Activated CD8-positive, alpha-beta T cell treated with anti-CD3 and anti-CD28 coated beads for 36 hours (primary cell): ENCODE measurements at places on chromosomes 11 and 22.

DNA sequence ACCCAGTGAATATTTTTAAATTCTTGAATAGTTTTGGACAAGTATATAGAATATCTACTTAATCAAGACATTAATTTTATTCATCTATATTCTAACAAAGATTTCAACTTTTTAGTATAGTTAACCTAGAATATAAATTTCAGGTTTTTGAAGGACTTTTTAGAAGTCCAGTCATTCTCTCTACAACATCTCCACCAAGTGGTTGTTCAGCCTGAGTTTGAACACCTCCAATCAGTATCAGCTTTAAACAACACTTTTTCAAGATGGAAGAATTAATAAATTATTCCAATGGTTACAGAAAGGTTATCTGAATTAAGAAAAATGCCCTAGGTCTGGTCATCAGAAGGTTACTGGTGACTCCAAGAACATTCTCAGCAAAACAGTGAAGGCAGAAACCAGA, 31.8 kb downstream of the EIF3M start:
- no peaks in the 10 kb centered on the region for H3K4me1 ChIP-seq
- H3K27me3 ChIP-seq = no peaks in the 10 kb centered on the region
- no peak for DNase-seq
- H3K27ac ChIP-seq = no peak overlapping the region

DNA sequence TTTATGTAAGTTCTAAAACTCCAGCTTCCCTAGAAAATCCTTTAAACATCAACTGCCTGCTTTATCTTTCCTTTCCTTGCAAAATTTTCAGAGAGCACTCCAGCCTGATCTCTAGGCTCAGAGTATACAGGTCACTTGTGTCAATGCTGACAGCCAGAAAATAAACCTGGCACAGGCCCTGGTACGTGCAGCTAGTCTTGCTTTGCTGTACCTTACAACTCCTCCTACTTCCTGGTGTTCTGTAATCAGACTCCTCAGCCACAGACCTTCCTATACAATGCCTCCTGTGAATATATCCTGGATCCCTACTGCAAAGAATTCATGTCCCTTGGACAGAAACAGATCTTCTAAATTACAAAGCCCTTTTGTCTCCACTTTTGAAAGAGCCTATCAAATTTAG, 24.2 kb upstream of the TMEM123 start:
- DNase-seq = peak; percentile 71
- no peaks in the 10 kb centered on the region for H3K27me3 ChIP-seq
- H3K36me3 ChIP-seq = no peaks in the 10 kb centered on the region
- peaks cover 61% of the 10 kb centered on the region for H3K4me1 ChIP-seq

DNA sequence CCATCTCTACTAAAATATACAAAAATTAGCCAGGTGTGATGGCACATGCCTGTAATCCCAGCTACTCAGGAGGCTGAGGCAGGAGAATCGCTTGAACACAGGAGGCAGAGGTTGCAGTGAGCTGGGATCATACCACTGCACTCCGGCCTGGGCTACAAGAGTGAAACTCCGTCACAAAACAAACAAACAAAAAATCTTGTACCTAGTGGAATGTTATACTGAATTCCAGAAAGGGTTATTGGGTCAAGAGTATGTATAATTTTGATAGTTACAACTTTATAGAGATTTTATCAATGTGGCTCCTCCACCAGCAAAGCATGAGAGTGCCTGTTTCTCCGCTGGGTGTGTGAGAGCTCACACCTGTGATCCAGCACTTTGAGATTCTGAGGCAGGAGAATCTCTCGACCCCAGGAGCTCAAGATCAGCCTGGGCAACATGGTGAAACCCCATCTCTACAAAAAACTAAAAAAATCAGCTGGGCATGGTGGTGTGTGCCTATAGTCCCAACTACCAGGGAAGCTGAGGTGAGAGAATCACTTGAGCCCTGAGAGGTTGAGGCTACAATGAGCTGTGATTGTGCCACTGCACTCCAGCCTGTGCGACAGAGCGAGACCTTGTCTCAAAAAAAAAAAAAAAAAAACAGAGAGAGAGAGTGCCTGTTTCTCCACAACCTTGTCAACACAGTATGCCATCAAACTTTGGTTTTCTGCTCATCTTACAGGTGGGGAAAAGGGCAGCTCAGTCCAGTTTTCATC, 12.7 kb upstream of the FOLR1 start:
- H3K27me3 ChIP-seq = peaks cover 5% of the 10 kb centered on the region
- no peak overlapping the region for H3K27ac ChIP-seq
- H3K4me3 ChIP-seq = no peak overlapping the region
- no peak for DNase-seq
- peaks cover 5% of the 10 kb centered on the region for H3K4me1 ChIP-seq
- H3K36me3 ChIP-seq = no peaks in the 10 kb centered on the region

GRCh38 chr22:42925598-42925997, 68.5 kb upstream of the ARFGAP3 start:
- peaks cover 44% of the 10 kb centered on the region for H3K4me1 ChIP-seq
- H3K27ac ChIP-seq = no peak overlapping the region
- no peak overlapping the region for H3K4me3 ChIP-seq
